ENCODE measurements at places on chromosomes 1 and 21.
A peak's percentile ranks its signal among the peaks of the same experiment; 100 is the strongest.

- no peak for DNase-seq
Measured at GRCh38 chr1:9369964-9370788, 77.5 kb downstream of the SPSB1 start.

GRCh38 chr21:33383056-33383888 is 19.9 kb upstream of the IFNGR2 start:
- DNase-seq, result peak; percentile 54

DNA sequence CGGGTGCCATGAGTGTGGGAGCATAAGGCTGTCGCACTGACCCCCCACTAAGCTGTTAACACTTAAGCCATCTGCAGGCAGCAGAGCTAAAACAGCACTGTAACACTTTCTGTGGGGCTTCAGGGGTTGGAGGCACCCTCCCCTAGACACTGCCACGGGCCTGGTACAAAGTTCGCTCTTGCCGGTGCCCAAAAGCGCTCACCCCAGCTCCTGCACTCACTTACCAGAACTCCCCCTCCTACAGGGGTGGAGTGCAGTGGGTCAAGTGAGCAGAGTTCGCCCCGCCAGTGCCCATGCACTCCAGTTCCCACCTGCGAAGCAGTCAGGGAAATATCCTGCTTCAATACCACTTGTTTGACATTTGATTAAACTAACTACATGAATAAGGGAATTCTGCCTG is 46.3 kb upstream of the CFAP298 start:
- DNase-seq, result no peak

- no peak for DNase-seq
Measured at GRCh38 chr1:177567393-177567792, 396.6 kb downstream of the BRINP2 start.

GRCh38 chr1:43796111-43796581 is 88.8 kb downstream of the ST3GAL3 start:
- DNase-seq, result no peak

DNA sequence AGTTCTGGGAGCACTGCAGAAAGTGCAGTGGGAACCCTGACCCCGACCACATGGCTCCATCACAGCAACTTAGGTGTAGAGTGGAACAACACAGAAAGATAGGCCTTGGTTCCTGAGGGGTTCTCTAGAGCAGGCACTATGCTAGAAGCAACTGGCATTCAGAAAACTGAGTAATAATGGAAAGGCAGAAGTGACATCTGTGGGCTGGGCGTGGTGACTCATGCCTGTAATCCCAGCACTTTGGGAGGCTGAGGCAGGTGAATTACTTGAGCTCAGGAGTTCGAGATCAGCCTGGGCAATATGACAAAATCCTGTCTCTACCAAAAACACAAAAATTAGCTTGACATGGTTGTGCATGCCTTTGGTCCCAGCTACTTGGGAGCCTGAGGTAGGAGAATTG is 5.3 kb downstream of the MRPS15 start:
- DNase-seq, result no peak

DNA sequence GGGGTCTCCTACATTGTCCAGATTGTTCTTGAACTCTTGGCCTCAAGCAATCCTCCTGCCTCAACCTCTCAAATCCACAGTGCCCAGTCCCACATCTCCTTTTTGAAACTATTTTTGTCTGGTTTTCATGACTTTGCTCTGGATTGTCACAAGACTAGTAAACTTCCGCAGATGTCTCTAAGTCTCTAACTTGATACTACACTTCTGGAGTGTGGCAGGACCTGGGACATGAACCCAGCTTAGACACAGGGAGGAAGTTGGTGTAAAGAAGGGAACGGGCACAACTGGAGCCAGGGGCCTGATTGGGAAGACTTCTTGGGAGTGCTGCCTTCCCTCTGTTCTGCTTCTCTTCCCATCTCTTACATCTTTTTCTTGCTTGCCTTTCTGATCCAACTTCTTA is 16.2 kb upstream of the DISC1 start:
- no peak for DNase-seq

GRCh38 chr1:54312796-54313316 is 93.3 kb downstream of the SSBP3 start:
- no peak for DNase-seq

GRCh38 chr1:184145083-184145482 is 93.6 kb downstream of the TSEN15 start:
- no peak for DNase-seq

- no peak for DNase-seq
Measured at GRCh38 chr1:76503100-76503499, 364.2 kb upstream of the ST6GALNAC5 start.

- no peak for DNase-seq
Measured at GRCh38 chr1:67675800-67676199, 9.2 kb upstream of the GADD45A start.

DNA sequence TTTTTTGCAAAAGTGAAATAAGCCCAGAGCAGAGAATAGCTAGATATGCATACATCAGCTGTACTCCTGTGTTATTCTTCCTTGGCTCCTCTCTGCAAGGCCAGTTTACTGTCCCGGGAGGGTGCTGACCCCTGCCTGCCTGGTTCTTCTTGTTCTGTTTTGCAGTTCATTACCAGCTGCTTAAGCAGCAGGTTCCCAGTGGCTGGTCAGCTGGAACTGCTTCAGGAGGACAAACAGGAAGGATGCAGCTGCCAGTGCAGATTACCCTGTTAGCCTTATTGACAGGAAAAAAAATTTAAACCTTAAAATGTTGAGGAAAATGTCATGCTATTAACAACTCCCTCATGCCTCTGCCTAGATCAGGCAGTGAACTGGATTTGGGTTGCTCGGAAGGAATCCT is 16.0 kb upstream of the LRIG2 start:
- no peak for DNase-seq

GRCh38 chr1:173112129-173112528 is 61.4 kb upstream of the TNFSF18 start:
- no peak for DNase-seq

DNA sequence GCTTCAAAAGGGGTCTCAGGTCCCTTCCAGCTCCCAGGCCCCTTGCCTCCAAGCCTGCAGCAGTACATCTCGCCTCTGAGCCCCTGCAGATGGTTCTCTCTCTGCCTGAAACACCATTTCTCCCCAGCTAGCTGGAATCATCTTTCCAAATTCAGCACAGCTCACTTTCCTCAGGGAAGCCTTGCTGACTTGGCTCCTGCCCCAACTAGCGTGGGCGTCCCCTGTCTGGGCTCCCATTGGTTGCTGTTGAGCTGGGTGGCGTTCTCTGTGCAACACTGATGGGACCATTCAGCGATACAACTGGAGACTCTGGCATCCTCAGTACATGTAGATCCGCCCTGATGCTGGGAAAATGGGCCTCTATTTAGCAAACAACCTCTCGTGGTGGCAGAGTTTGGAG is 141.3 kb upstream of the IGSF21 start:
- no peak for DNase-seq

DNA sequence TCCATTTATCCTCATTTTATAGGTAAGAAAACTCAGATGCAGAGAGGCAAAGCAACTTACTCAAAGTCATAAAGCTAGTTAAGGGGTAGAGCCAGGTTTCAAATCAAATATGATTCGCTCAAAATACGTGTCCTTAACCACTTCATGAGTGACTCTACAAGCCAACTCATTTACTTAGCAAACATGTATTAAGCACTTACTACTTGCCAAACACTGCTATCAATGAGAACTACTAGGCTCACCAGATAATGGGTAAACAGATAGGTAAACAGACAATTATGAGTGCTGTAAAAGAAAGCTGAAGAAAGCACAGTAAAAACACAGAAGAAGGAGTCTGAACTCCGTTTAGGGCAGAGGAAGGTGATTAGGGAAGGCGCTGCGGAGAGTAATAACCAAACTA is 65.9 kb downstream of the WDR64 start:
- DNase-seq, result no peak

GRCh38 chr21:34781526-34781925 is 112.7 kb downstream of the CLIC6 start:
- no peak for DNase-seq

GRCh38 chr1:45673956-45674355 is 12.4 kb downstream of the GPBP1L1 start:
- no peak for DNase-seq

DNA sequence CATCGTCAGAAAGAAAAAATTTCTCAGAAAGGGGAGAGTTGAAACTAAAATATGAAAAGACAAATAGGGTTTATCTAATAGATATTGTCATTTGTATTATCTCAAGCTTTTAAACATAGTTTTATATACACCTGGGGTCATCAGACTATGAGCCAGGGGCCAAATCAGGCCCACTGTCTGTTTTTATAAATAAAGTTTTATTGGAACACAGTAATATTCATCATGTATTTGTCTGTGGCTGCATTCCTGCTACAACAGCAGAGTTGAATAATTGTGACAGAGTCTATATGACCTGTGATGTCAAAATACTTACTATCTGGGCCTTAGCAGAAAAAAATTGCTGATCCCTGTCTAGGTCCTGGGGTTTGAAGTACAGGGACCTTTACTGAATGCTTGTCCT is 120.5 kb upstream of the RUNX1 start:
- DNase-seq, result no peak

DNA sequence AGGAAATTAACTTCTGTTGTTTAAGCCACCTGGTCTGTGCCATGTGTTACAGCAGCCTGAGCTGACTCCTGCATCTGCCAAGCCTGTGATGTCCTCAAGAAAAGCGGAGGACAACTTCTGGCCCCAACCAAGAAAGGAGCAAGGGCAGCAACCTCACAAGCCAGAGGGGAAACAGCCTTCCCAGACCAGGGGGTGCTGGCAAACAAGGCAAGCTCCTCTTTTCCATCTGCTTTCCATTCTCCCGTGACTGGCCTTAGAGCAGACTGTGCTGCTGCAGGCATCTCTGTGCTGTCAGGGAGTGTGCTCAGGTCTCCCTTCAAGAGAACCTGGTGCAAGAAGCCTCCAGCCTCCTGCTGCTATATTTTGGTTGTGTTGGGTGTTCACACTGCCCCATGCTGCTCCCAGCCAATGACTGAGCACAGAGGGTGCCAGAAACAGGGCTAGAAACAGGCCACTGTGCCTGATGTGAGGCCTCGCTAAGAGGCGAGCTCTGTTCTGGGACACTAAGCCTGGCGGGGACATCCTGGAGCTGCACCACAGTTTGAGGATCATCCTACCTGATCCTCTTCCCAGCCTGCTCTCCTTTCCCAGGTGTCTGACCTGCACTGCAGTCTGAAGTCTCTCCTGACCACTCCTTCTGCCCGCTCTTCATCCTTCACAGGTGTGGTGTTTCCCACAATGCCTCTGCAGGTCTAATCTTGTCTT is 27.5 kb upstream of the SLAMF9 start:
- DNase-seq, result no peak

GRCh38 chr1:64472805-64473204 is 2.9 kb downstream of the CACHD1 start:
- DNase-seq, result no peak

DNA sequence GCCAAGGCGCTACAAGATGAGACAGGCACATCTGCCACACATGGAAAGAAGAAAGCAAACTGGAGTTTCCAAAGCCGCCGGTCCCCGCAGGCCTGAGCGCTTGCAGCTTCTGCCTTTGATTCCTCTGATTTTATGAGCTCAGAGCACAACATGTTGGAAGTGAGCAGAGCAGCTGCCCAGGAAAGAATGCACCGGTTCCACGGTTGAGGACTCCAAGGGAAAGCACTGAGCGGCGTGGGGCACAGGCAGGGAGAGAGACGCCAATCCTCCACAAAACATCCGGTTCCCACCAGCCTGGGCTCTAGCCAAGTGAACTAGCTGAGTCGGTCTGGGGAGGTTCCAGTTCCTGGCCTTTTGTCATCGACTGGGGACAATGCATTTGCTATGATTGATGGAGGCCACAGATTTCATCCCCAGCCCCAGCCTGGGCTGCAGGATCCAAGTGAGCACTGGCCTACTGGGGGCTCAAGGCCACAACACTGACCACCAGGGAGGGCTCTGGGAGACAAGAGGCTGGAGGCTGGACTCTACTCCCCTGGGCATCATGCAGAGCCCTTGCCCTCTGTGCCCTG is 253.1 kb upstream of the IRF2BP2 start:
- no peak for DNase-seq

DNA sequence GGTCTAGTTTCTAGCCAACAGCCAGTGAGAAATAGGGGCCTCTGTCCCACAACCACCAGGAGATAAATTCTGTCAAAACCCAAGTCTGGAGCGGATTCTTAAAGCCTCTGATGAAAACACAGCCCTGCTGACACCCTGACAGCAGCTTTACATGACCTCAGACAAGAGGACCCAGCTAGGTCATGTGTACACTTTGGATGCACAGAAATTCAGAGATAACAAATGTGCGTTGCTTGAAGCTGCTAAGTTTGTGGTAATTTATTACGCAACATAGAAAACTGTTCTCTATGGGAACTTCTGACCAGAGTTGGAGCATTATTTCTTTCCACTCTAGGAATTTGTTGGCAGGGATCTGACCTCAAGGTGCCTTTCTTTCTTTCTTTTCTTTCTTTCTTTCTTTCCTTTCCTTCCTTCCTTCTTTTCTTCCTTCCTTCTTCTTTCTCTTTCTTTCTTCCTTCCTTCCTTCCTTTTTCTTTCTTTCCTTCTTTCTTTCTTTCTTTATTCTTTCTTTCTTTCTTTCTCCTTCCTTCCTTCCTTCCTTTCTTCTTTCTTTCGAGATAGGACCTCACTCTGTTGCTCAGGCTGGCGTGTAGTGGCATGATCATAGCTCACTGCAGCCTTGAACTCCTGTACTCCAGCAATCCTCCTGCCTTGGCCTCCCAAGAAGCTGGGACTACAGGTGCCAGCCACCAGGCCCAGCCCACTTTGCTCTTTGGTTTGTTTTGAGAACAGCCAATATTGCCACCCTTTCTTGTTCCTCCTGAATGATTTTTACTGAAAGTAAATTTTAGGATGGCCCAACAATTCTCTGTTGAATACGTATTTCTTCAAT is 14.9 kb upstream of the HMGCS2 start:
- DNase-seq, result no peak

DNA sequence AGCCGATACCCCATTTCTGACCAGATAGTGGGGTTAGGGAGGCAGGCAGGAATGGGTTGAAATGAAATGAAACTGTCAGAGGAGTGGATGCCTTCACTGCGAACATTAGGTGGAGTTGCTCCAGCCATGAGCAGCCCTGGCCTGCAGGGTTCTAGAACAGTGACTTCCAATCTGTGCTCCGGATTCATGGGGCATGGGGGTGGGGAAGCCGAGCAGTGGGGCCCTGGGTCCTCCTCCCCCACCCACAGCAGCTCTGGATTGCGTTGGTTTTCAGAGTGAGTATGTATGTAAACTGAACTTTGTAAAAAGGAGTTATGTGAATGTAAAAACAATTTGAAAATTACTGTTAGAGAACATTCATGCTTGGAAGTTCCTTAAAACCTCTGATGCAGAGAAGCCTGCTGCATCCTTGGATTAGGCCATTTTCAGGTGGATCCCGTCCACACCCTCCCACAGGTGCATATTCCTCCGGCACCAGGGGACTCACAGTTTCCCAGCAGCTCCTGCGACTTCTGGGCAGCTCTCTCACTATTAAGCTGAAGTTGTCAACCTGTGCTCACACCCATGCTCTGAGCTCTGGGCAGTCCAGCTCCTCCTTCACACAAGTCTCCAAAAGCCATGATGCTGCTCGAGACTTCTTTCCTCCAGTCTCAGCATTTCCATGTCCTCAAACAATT is 54.4 kb upstream of the EDN2 start:
- DNase-seq, result no peak

- DNase-seq, result no peak
Measured at GRCh38 chr1:92886886-92887419, 55.1 kb downstream of the RPL5 start.

GRCh38 chr1:75469586-75470173 is 141.2 kb downstream of the SLC44A5 start:
- no peak for DNase-seq
